ENCODE measurements at places on chromosomes 5 and 9. TPM values are rescaled to one million over a fixed set of nuclear protein-coding genes. Genes with fewer than 3 reads are reported as not detected.

The HTR1A gene
- not detected for total RNA-seq

The AKNA gene
- total RNA-seq, result 0.87 TPM

The WDR41 gene
- 51.0 TPM for total RNA-seq

DNA sequence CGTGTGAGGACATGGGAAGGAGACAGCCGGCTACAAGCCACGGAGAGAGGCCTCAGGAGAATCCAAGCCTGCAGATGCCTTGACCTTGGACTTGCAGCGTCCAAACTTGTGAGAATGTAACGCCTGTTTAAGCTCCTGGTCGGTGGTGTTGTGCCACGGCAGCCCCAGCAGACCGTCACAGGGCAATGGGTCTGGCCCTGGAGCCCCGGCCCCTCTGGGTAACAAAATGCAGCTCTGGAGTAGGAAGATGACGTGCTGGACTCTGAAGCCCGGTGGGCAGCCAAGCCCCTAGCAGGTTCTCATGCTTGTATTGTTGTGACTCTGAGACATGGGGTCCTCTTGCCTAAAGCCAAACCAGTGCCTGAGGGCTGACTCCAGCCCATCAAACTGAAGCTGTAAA is 174.7 kb downstream of the IRX2 start:
- no peak for DNase-seq

DNA sequence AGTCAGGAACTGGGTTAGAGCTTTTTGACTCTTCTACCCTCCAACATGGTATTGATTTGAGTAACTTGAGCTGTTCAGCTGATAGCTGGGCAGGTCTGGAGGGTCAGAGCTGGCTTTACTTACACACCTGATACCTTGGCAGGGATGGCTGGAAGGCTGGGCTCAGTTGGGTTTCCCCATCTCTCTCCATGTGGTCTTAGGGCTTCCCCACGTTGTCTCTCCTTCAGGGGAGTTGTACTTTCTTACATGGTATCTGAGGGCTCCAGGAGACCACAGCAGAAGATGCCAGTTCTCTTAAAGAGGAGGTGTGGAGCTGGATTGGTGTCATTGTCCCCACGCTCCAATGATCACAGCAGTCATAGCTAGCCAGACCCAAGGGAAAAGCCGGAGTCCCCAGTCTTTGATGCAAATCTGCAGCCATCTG is 25.6 kb downstream of the ISOC1 start:
- DNase-seq, result no peak

- no peak for DNase-seq
Measured at GRCh38 chr5:56683281-56683680, 132.1 kb upstream of the MAP3K1 start.

DNA sequence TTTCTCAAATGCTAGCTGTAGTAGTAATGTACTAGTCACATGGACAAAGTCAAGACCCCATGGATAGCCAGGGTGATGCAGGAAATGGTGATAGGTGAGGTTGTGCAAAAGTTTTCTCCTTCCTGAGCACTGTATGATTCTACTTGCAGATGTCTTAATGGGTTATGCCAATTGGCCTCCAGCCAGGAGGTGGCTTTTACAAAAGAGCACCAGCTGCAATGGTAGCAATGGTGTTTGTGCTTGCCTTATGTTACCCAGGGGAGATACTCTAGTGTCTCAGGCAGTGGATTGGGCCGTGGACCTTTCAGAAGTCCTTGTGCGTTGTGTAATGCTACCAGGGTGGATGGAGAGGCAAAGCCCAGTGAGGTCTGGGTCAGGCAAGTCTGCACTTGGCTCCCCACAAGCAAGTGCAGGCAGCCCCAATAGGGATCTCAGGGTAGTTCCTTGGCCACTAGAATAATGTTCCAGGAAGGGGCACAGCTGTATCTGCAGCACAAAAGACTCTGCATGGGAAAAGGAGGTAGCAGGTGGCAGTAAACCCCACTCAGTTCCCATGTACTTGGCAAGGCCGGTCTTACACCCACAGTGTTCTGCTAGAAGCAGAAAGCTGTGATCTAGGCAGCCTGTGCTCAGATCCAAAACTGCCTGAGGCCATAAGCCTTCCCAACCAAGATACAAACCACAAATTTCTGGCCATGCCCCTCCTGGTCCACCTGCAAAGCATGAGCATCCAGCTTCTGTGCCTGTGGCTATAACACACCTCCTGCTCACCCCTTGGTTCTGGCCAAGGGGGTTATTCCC is 46.4 kb upstream of the EDIL3 start:
- DNase-seq, result no peak

Data from lung microvascular endothelial cell (primary cell).